Activated CD4-positive, alpha-beta T cell treated with anti-CD3 and anti-CD28 coated beads, Interleukin-10, Interleukin-2, amounts not matched to agents 100 ng/mL and 50 ng/mL, durations not matched to agents 16 hours and 8 hours (primary cell): ENCODE measurements at places on chromosomes 4 and X.

DNA sequence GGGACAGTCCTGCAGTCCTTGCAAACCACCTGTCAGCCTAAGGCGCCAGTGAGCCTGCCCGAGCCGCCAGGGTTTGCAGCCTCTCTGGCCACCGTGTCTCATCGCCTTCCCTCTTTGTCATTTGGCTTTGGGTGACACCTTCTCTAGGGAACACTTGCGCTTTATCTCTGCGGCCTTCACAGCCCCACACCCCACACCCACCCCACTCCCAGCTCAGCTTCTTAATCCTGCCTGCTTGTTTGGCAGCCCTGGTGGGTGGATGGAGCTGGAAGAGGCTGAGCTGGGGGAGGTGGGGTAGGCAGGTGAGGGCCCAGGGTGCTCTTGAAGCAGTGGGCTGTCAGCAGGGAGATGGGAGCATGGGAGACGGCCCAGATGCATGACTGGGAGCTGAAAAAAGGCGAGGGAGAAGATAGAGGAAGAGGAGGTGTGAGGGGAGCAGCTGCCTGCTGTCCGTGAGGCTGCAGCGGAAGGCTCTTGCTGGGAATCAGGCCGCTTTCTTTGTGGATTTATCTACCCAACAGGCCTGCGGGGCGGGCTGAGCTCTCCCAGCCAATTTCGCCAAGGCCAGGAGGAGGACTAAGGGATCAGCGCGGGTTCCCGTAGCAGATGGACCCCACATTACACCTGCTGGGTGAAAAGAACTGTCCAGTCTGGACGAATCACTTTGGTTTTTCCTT lies 97.5 kb upstream of the STOX2 start:
- no peak for DNase-seq

GRCh38 chr4:3122081-3122563 lies 47.6 kb downstream of the HTT start:
- peak; percentile 9 for DNase-seq

- DNase-seq, result no peak
These were observed 41.4 kb downstream of the CLDN34 start for GRCh38 chrX:10008483-10009056.

DNA sequence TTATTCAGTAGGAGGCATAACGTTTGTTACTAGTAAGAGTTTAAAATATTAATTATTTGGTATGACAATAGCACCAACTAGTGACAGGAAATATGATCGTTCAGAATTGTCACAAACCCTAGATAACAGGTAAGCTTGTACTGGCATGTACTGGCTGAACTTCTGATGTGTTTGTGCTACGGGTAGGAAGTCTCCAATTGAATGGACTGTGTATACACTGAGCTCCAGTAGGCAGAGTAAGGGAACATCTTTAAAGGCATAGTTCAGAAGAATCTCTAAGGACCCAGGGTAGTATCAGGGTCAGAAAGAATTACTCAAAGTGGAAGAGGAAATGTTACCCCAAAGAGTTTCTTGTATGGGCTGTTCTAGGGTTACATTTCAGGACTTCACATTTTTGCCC lies 230.4 kb downstream of the EDA2R start:
- DNase-seq, result peak; percentile 7

DNA sequence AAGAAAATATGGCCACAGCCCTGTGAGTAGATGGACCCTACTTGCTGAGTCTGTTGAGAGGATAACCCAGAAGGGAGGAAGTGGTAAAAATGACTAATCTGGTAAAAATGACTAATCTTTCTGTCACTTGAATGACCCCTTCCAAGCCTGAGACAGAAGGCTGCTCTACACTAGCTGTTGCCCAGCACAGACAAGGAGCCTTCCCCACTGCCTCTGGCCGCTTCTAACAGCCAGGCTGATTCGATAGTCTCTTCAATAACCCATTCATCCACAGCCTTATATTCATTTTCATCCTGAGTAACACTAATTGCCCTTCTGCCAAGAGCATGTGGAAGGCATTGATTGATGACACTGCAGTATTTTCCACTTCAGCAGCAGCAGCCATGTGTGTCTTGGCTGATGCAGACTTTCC lies 18.4 kb downstream of the MAGEB17 start:
- peak; percentile 42 for DNase-seq

DNA sequence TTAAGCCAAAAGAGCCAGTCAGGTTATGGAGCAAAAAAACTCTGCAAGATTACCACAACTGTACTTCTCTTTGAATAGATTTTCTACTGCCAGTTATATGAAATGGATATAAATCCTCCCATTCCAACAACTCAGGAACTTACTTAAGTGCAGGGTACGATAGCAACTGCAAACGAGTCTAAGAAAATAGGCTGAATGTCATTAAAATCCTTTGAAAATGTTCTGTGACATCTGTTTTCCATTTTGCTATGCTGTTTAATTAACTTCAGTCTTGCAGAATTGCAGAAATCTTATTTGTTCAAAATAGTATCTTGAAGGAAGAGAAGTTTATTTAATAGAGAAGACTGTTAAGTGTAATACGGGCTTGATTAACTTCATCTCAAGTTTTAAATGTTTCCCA lies 243.8 kb downstream of the PALLD start:
- DNase-seq, result no peak

GRCh38 chr4:125762537-125762936 lies 447.8 kb downstream of the FAT4 start:
- no peak for DNase-seq

GRCh38 chr4:34964613-34965012 lies 1279.7 kb downstream of the ARAP2 start:
- no peak for DNase-seq

DNA sequence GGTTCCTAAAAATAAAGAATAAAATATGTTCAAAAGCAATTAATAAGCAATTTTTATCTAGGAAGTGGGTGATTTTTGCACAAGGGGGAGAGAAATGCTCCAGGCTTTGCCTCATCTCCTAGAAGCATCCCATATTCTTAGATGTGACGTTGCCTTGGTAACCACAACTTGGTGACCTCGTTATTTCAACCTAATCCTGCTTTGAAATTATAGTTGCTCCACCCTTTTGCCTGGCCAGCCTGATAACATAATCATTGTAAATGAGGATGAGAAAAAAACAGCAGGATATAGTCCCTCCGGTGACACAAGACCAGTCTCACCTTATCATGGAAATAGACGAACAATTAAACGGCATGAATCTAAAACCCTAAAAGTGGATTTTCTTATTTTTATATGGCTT lies 194.4 kb downstream of the QDPR start:
- no peak for DNase-seq

GRCh38 chr4:17352357-17352756 lies 159.5 kb downstream of the QDPR start:
- no peak for DNase-seq

DNA sequence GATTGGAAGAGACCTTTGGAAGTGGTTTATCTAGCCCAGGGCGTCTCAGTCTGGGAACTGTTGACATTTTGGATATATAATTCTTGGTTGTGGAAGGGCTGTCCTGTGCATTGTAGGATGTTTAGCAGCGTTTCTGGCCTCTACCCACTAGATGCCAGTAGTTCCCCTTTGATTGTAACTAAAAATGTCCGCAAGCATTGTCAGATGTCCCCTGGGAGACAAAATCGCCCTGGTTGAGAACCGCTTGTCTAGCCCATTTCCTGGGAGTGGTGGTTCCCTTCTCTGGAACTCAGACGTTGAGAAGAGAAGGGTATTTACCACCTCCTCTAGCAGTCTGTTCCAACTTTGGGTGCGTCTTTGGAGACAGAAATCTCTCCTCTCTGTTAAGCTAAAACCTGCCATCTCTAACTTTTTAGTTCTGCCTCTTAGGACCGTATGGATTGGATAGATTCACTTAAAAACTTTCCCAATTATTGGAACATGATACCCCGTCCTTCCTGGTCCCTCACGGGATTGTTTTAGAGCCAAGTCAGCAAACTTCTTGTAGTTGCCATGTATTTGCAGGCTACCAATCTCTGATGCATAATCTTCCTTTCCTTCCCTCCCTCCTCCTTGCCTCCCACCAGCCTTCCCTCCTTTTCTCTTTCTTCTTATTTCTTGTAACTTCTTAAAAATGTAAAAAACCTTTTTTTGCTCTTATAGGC lies 13.9 kb downstream of the TMEM165 start:
- no peak for DNase-seq

- no peak for DNase-seq
These were observed 152.6 kb downstream of the GRIA3 start for GRCh38 chrX:123336666-123337065.

- DNase-seq, result no peak
These were observed 132.2 kb upstream of the C1QTNF7 start for GRCh38 chr4:15295421-15296162.

GRCh38 chr4:121714548-121714947 lies 17.8 kb upstream of the ANXA5 start:
- DNase-seq, result no peak

- DNase-seq, result no peak
These were observed 46.0 kb downstream of the GALNT7 start for GRCh38 chr4:173214661-173215060.

DNA sequence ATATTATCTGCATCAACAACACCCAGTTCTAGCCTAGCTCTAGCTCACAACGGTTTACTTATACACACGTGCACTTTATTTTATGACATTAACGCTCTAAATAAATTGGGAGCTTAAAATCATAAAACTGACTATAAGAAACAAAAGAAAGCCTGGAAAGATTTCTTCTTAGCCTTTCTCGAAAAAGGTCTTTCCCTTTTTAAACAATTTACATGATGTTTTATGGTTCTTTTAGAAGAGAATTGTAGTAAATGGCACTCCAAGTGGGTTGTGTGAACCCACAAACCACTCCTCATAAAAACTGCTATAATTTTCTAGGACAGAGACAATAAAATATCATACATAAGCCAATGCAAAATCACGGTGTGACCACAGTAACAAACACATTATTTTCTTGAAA lies 23.1 kb downstream of the STX18 start:
- no peak for DNase-seq

DNA sequence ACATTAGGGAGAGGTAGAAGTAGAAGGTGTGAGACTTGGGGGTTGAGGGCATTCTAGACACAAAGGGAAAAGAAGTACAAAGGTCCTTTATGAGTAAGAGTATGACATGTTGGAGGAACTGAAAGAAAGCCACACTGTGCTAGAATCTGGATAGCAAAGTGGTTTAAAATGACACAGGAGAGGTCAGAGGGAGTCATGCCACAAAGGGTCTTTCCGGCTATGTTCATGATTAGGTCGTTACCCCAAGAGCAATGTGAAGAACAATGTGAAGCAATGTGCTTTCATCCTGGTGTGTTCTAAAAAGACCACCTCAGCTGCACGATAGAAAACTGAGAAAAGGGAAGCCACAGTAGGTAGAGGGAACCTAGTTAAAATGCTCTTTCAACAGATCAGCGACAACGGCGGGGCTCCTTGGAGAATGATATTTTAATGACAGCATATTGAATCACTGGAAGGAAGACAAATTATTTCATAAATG lies 29.2 kb downstream of the SMIM14 start:
- DNase-seq, result peak; percentile 32

GRCh38 chr4:40840255-40840984 lies 90.7 kb downstream of the NSUN7 start:
- no peak for DNase-seq

GRCh38 chr4:77393996-77394395 lies 211.6 kb upstream of the CXCL13 start:
- DNase-seq, result no peak

- no peak for DNase-seq
These were observed 125.7 kb downstream of the CAMK2D start for GRCh38 chr4:113635739-113636437.

GRCh38 chr4:61872983-61873382 lies 672.9 kb downstream of the ADGRL3 start:
- no peak for DNase-seq

DNA sequence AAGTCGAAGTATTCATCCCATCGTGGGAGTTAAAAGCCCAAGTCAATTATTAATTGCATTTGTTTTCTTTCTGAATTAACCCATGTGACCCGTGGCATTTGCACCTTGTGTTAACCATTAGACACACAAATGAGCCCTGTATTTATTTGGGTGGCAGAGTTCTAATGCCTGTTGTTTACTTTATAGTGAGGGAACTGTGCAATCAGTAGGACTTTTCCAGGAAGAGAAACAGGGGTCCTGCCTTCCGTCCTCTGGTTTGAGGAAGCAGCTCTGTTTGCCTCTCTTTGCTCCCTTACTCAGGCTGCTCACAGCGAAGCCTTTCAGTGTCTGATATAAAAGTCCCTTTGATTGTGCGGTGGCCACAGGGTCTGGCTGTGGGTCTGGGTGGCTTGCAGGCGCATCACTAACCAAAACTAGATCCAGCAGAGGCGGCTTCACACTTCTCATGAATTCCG lies 263.6 kb downstream of the PTTG2 start:
- DNase-seq, result no peak
